ENCODE measurements at places on chromosomes 3 and 15.

GRCh38 chr15:66153549-66154415 lies 99.8 kb downstream of the MEGF11 start:
- DNase-seq: peak; percentile 96

- DNase-seq: no peak
Measured at GRCh38 chr3:16437640-16438039, 75.9 kb downstream of the RFTN1 start.

GRCh38 chr15:77064539-77065308 lies 6.2 kb downstream of the TSPAN3 start:
- DNase-seq: no peak

DNA sequence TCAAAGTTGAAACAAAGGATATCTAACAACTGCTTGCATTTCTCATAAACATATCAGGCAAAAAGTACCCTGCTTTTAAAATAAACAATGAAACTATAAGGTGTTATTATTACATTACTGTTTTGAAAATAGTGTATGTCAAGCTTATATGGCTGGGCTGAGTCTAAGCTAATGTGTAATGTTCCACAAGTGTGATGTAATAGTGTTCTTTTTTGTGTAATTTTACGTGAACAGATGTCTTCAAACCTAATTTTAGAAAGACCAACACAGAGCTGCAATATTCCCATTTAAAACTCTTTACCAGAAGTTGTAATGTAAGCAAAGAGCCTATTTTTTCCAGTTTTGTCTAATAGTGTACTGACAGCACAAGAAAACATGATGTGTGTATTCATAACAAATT lies 34.0 kb downstream of the MINDY2 start:
- no peak for DNase-seq

DNA sequence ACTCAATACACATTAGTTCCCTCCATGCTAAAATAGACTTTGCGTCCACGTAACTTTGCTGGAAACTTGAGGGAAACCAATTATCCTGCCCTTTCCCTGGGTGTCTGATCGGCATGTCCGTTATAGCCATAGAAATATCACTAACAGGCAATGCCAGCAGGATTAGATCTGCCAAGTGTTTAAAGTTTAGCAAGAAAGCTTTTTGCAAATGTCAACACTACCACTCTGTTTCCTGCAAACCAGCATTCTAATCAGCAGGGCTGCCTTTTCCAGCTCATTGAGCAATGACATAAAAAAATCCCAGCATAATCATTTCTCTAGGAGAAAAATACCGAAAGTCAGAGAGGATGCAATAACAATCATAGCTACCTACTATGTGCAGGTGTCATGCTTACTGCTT lies 60.9 kb downstream of the NOX5 start:
- no peak for DNase-seq

DNA sequence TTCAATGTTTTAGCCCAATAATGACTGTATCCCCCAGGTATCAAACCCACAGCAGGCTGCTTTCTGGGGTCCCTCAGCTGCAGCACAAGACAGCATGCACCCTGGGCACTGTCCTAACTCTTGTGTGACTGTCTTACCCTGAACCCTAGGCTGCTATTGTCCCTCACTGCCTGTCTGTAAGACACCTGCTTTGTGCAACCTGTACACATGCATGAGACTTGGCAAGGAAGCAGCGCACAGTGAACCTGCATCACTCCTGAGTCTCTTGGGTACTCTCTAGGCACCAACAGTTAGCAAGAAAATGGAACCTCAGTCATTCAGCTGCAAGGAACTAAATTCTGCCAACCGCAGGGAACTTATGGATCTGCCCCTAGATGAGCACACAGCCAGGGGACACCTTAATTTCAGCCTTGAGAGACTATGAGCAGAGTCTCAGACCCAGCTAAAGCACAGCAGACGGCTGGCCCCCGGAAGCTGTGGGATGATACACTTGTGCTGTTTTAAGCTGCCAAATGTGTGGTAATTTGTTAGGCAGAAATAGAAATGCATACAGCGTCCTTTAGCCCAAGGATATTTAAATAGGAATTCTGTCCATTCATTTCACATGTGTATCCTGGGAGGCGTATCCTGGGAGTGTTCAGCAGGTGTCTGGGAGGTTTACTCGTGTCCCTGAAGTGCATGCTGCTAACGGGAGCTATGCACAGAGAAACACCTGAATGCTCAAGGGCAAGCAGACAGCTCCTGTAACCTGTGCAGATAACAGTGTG lies 223.8 kb downstream of the KLF13 start:
- DNase-seq: peak; percentile 66

DNA sequence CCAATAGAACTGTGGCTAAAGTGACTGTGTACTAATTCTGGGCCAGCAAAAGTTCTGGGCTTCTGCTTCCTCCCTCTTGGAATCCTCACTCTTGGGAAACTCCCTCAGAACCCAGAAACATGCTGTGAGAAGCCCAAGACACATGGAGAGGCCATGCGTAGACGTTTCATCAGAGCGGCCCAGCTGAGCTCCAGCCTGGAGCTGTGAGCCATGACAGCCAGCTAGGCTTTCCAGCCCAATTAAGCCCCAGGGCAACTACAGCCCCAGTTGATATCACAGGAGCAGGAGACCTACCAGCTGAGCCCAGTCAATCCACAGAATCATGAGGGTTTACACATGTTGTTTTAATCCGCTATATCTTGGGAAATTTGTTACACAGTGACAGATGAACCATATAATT lies 43.6 kb upstream of the CNOT10 start:
- no peak for DNase-seq

DNA sequence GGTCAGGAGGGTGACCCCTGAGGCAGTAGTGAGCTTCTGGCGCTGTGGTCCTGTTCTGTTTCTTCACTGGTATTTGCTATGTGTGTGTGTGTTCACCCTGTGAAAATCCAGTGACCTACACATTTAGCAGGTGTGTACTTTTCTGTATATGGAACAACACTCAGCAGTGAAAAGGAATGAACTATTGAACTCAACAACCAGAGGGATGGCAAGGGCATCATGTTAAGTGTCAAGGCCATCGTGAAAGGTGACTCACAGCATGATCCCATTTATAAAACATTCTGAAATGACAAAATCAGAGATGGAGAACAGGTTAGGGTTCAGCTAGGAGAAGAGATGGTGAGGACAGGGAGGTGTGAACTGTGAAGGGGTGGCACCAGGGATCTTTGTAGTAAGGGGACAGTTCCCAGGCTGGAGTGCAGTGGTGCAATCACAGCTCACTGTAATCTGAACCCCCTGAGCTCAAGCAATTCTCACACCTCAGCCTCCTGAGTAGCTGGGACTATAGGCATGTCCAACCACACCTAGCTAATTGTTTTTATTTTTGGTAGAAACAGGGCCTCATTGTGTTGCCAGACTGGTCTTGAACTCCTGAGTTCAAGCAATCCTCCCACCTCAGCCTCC lies 10.0 kb upstream of the RAB43 start:
- no peak for DNase-seq

GRCh38 chr15:52417521-52417920 lies 111.2 kb downstream of the MYO5A start:
- no peak for DNase-seq

DNA sequence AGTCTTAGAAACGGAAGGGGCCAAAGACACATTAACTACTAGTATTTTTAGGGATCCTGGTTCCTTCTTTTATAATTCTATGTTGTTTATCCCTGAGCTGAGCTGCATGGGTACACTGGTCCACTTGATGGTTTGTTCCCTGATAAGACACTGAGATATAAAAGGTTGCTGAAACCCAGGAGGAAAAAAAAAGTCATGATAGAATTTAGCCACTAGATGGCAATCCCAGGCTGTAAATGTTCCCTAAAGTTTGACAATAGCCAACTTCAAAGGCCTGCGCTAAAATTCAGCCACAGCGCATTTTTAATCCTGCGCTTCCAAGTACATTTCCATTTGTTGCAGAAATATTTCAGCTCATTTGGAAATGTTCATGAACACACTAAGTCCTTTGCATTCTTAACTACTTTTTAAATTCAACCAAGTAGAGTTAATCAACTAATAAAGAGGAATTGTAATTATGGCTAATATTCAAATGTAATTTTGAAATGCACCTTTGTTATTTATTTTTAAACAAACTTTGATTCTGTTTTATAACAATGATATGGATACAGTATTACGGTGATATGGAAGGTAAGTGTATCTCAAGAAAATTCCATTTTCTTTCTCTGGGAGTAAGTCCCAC lies 249.3 kb upstream of the FEZF2 start:
- peak; percentile 49 for DNase-seq

GRCh38 chr3:105953831-105954230 lies 85.0 kb upstream of the CBLB start:
- no peak for DNase-seq

GRCh38 chr3:150462108-150462507 lies 54.0 kb downstream of the TSC22D2 start:
- DNase-seq: no peak

- DNase-seq: peak; percentile 28
Measured at GRCh38 chr15:78343276-78344060, 3.3 kb downstream of the CRABP1 start.

DNA sequence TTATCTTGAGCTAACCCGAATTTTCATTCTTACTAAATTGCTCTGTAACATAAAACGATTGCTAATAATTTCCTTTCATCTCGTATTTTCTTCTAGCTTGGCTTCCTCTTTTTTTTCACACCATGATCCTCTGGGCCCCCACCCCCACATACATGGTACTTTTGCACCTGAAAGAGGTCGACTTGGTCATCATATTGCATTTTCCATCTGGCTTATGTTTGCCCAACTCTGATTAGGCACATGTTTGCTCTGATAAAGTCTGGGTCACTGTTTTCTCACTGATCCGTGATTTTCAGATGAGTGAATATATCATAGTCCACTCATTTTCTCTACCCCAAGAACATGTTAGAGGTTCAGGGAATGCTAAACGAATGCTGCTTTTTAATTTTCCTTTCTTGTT lies 49.5 kb downstream of the ARRDC4 start:
- no peak for DNase-seq

DNA sequence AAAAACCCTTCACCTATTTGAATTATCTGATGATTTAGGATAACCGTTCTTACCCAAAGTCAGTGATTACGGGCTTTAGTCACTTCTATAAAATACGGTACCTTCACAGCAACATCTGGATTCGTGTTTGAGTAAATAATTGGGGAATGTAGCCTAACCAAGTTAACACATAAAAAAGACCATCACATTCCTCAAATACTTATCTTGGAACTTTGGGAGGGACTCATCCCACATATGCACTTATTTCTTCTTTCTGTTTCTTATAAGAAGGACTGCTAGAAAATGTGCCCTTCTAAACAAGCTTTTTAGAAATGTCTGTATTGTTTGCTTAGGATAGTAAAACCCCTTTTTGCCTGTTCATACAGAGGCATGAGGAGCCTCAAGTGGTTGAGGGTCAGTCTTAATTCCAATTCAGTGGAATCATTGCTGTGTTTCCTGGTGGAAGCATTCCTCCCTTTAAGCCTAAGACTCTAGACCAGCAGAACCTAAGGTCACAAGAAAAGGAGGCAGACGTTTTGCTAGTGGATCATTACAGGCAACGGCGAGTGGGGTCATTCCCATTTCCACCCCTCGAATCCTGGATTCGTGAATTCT lies 67.5 kb downstream of the TMEM44 start:
- no peak for DNase-seq

- DNase-seq: peak; percentile 29
Measured at GRCh38 chr3:27467545-27467944, 16.6 kb downstream of the SLC4A7 start.

- peak; percentile 14 for DNase-seq
Measured at GRCh38 chr15:91849749-91850161, 3.8 kb upstream of the SLCO3A1 start.

- no peak for DNase-seq
Measured at GRCh38 chr3:56810577-56811545, 9.1 kb upstream of the ARHGEF3 start.

GRCh38 chr3:121690777-121691405 lies 30.2 kb upstream of the HCLS1 start:
- DNase-seq: no peak

DNA sequence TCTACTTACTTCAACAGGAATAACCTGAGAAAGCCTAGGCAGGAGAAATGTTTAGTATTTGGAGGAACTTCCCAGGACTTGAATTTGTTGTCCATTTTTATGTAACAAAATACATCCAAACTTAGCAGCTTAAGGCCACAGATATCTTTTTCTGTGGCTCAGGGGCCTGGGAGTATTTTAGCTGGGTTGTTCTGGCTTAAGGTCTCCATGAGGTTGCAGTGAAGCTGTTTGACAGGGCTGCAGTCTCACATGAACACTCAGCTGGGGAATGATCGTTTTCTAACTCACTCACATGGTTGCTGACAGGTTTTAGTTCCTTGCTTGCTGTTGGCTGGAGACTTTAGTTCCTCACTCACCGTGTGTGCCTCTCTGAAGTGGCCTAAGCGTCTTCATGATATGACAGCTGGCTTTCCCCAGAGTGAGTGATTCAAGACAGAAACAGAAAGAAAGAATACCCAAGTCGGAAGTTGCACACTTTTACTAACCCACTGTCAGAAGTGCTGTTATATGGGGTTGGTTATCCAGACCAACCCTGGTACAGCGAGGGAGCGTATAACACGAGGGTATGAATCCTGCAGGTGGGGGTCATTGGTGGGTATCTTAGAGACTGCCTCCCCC lies 229.7 kb upstream of the TBL1XR1 start:
- DNase-seq: no peak

GRCh38 chr3:58068122-58068809 lies 60.0 kb downstream of the FLNB start:
- no peak for DNase-seq

GRCh38 chr3:99927671-99928457 lies 110.2 kb downstream of the CMSS1 start:
- no peak for DNase-seq

DNA sequence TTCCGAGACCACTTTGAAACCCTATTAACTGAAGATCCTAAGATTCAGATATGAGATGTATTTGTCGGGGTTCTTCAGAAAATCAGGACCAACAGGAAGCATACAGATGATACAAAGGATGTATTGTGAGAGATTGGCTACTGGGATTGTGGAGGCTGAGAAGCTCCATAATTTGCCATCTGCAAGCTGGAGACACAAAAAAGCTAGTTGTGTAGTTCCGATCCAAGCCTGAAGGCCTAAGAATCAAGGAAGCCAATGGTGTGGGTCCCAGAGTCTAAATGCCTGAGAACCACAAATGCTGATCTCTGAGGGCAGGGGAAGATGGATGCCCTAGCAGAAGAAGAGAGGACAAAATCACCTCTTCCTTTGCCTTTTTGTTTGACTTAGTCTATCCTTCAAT lies 10.9 kb upstream of the PLSCR1 start:
- DNase-seq: no peak

- DNase-seq: no peak
Measured at GRCh38 chr3:150480877-150481276, 65.4 kb downstream of the SERP1 start.

GRCh38 chr3:182973047-182973446 lies 7.3 kb downstream of the DCUN1D1 start:
- no peak for DNase-seq

- no peak for DNase-seq
Measured at GRCh38 chr3:47985381-47985780, 30.8 kb downstream of the MAP4 start.

- DNase-seq: no peak
Measured at GRCh38 chr15:52118969-52119749, 6.6 kb upstream of the BCL2L10 start.
